ENCODE measurements at places on chromosomes 5 and 9.
A peak's percentile ranks its signal among the peaks of the same experiment; 100 is the strongest.

DNA sequence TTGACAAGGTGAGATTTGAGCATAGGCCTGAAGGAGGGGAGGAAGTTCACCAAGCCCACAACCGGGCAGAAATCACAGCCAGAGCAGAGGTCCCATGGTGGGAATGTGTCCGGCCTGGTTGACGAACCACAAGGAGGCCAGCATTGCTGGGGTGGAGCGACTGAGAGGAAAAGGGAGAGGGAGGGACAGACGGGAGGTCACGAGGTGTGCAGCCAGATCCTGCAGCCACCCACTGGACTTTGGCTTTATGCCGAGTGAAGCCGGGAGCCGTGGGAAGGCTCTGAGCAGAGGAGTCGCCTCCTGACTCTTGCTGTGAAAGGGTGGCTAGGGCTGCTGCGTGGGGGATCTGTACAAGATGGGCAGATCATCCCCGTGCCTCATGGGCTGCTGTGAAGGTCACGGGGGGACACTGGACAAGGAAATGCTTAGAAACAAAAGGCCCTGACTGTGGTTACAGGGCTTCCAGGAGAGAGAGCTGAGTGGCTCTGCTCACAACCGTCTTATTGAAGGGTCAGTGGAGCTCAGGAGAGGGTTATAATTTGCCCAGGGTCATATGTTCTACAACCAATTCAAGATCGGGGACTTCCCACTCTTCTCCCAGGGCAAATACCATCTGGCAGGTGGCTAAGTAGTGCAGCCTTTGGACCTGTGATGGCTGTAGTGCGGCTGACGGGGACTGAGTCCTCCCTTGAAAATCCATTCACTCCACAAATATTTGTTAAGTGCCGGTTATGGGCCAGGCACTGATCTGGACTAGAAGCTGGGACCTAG is 15.6 kb upstream of the CD74 start:
- no peak for DNase-seq

DNA sequence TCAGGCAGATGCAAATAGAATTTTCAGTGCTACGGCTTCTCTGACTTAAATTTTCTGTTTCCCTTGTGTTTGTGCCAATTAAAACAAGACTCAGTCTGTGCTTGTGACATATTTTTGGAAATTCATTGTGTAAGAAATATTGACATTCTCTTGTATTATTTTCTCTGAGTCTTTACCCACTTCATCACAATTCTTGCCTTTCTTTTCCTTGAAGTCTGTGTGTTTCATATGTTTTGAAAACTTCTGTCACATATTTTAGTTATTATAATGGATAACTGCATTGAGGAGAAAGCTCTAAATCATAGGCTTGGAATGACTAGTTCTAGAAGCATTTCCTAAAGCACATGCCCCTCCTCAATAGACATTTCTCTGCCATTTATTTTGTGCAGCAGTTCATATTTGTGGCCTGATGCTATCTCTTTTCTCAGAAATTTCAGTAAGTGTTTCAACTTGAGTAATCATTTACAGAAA is 206.6 kb downstream of the PALM2AKAP2 start:
- no peak for DNase-seq

- DNase-seq = no peak
Measured at GRCh38 chr5:15183520-15183919, 311.9 kb upstream of the ANKH start.

GRCh38 chr9:83583151-83584014 is 39.6 kb upstream of the IDNK start:
- DNase-seq = no peak

GRCh38 chr9:109733690-109734089 is 46.3 kb upstream of the PALM2AKAP2 start:
- DNase-seq = no peak

DNA sequence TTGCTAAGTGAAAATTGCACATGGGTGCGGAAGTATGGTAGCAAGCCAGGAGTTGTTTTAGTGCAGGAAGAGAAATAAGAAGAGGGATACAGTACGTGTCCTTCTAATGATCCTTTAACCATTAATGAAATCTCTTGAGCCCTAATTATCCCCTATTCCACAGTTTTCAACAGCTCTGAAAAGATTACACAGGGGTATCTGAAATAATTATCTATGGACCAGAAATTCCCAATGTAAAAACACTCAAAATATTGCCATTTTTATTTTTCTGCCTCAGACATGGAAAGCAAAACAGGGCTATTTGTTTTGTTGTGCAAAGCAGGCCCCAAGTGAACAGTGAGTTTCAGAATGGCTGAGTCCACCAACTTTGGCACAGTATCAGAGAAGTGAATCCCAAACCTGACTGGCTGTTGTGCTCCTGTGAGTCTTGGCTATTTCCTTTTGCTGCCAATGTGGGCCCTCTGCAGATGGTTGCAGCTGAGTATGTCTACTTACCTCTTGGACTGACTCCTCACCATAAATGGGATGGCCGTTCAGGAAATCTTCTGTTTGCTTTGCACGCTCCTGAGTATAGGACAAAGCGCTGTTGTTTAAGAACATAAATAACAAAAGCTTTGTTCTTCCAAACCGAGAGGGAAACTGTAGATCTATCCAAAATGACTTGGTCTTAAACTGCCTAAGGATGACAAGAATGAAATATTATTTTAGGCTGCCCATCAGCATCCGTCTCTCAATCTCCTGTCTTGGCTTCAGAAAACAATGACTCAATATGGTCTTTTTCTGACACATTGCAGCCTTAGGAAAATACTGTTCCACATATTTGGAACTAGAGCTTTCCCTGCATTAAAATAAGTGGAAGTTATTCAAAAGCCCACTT is 204.1 kb downstream of the DEPDC1B start:
- DNase-seq = no peak

DNA sequence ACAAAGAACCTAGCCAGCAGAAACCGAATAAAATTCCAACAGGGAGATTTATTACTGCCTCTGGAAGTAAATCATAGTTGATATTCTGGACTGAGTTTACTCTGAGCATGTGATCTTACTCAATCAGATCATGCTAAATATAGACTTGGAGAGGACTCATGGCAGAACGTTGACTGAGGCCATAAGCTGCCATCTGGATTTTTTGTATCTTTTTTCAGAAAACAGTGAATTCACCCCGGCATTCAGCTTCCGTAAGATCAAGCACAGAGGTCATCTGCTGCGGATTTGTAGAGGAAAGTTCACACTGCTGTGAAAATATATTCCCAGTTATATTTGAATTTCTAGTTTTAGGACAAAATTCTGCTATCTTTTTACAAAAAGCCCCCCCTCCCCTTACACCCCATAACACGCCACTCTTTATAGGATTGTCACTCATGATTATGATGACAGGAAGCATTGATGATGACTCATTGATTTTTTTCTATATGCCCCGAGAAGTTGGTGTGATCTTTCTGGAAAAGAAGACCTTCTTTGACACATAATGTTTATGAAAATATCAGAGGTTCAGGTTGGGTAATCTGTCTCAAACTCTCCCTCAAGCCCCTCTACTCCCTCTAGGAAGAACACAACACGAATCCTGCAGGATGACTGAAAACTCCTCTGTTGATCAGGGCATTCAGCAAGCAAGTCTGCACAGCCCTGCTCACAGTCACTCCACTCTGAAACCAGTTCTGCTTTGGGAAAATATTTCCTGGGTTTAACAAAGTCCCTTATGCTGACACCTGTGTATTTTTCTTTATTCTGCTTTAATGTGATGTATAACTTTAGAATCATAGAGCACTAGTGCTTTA is 70.8 kb downstream of the NXNL2 start:
- DNase-seq = no peak

DNA sequence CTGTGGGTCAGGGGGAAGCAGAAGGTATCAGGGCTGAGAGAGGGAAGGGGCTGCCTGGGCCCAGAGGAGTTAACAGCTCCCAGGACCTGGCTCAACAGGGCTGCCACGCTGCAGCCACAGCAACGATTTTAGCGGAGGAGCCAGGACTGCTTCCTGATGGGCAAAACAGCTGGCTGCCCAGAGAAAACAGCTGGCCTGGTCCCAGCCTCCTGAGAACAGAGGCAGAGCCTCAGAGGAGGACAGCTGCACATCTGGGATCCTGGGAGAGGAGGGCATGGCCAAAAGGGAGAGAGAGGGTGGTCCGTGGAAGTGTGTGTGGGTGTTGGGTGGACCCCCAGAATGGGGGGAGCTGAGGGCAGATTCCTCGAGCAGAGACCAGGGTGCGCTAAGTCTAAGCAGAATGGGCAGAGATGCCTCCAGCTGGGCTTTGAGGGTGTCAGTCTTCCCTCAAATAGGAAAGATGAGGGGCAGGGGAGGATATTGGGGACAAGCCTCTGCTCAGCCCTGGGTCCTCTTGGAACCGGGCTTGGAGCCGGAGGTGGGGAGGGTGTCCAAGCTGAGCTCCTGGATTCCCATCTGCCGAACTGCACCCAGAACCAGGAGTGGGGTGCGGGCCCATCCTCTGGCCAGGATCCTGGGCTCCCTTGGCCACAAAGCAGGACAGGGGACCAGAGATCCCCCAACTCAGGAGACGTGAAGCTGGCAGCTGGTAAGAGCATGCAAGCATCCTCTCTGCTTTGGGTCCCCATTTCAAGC is 9.1 kb upstream of the CERCAM start:
- DNase-seq = no peak

DNA sequence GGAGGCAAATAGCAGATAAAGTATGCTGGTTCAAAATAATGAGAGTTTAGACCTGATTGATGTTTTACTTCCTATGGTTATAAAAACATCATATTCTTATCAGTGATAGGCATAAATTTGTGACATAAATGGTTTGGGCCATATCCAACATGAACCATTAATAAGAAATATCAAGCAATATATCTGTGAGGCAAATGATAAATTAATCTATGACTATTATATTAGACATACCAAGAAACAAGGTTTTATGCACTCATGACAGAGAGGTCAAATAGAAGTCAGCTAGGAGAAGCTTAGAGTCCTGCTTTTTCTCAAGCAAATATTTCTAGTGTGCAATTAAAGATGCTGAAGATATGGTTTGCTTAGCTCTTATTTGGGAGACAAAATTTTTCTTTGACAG is 10.4 kb downstream of the SMIM3 start:
- DNase-seq = no peak

GRCh38 chr5:150392680-150393079 is 20.0 kb downstream of the CD74 start:
- no peak for DNase-seq

GRCh38 chr9:85658716-85659115 is 83.0 kb downstream of the AGTPBP1 start:
- DNase-seq = no peak

GRCh38 chr5:178074266-178074952 is 38.9 kb upstream of the N4BP3 start:
- DNase-seq = no peak

- no peak for DNase-seq
Measured at GRCh38 chr5:155661859-155662258, 648.3 kb downstream of the KIF4B start.

DNA sequence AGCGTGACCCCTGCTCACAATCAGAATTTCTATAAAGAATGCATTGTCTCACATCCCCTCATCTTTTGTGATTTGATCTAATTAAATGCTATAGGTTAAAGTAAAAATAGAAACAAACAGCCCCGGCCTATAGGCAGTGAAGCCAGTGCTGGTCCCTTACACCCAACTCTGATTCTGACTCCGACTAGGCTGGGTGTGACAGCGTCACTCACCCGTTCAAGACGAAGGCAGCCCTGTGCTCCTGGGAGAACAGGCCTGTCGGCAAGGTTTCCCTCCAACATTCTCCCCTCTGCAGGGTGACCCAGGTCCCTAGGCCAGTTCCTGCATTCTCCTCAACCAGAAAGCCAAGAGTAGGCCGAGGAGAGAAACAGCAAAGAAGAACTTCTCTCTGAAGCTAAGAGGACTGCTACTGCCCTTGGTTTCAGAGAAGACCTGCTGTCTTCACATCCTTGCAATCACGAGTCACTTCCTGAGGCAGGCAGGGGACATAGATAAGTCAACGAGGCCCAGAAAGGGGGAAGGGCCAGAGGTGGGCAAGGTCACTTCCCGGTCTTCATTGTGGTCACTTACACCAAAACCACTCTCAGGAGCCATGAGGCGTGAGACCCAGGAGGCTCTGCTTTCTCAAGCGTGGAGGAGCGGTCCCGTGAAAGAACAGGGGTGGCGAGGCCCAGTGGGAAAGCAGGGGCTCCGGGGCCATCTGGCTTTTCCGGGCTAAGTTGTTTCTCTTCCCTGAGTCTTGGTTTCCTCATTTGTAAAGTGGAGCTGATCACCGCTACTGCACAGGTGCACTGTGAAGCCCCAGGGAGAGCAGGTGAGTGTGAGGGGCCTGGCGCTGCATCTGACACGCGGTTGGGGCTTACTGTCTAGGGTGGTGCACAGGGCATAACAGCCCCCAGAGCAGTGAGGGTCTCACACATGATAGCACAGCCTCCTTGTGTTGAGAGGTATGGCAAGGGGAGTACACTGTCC is 200.8 kb downstream of the CRB2 start:
- DNase-seq = no peak

DNA sequence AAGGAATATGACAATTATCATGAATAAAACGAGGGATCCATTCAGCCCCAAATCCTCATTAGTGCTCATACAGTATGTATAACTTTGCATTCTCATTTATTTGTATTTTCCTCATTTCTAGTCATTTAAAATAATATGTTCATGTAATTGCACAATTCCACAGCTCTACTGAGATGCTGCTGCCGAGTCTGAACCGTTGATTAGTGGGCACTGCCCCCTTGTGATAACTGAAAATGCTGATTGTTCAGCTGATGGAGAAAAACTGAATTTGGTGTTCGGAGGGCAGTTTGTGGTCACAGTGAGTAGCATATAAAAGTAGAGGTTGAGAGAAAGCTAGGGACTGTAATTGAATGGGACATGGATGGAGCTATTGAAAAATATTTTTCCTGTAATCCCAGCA is 12.2 kb upstream of the GPR151 start:
- DNase-seq = no peak

- DNase-seq = peak; percentile 76
Measured at GRCh38 chr9:136533775-136534157, 12.1 kb downstream of the NOTCH1 start.

DNA sequence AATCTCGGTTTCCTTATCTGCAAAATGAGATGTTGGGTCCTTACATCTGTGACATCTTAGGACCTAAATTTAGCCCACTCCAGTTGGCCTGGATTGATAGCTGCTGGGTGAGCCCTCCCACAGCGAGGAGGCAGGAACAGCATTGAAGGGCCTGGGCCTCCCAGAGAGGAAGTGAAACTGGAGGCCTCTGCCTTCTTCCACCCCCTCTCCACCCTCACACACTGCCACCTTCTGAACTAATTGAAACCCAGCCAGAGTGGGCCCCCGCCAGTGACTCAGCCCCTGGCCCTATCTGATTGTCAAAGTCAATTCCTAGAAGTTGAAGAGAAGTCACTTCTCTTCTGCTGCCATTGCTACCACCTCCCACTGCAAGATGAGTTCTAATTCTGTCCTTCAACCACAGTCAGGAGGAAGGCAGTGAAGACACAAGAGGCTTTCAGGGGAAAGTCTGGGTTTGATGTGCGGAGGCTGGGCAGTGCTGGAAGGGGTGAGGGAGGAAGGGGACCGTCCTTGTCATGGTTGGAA is 55.2 kb upstream of the NEK6 start:
- peak; percentile 77 for DNase-seq

- DNase-seq = no peak
Measured at GRCh38 chr9:112233769-112234168, 58.7 kb upstream of the SUSD1 start.

DNA sequence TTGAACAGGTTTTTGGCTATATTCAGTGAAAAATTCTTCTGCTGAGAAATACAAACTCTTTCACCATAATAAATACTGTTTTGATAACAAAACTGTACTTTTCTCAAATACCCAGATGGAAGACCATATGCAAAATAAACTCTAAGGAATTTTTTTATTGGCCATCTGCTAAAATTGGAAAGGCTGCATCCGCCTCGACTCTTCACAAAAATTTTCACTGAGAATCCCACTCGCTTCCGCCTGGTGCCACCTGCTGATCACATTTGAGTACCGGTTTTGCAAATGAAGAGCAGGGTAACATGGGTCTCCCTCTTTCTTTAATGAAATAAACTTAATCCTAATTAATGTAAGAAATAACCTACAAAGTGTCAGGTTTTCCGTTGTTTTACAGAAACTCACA is 76.4 kb downstream of the TTLL11 start:
- no peak for DNase-seq
